ENCODE measurements at places on chromosomes 1 and 21. TPM values are rescaled to one million over a fixed set of nuclear protein-coding genes. Genes with fewer than 3 reads are reported as not detected.

- H3K4me1 ChIP-seq: no peaks in the 10 kb centered on the region
- H3K27me3 ChIP-seq: peaks cover 3% of the 10 kb centered on the region
- no peak overlapping the region for H3K4me3 ChIP-seq
- no peaks in the 10 kb centered on the region for H3K36me3 ChIP-seq
- no peak for DNase-seq
These were observed 187.0 kb upstream of the ETV3 start for GRCh38 chr1:157325220-157325619.

DNA sequence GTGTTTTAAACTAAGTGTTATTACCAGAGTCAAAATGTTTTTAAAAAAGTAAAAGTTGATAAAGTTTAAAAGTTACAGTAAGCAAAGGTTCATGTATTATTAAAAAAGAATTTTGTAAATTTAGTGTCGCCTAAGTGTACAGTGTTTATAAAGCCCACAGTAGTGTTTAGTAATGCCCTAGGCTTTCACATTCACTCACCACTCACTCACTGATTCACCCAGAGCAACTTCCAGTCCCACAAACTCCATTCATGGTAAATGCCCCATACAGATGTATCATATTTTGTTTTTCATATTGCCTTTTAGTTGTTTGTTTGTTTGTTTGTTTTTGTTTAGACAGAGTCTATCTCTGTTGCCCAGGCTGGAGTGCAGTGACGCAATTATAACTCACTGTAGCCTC, 353.8 kb upstream of the PTBP2 start:
- H3K27ac ChIP-seq: no peak overlapping the region
- DNase-seq: no peak
- no peak overlapping the region for H3K4me3 ChIP-seq
- H3K36me3 ChIP-seq: no peaks in the 10 kb centered on the region
- no peaks in the 10 kb centered on the region for H3K27me3 ChIP-seq

- H3K4me1 ChIP-seq: no peaks in the 10 kb centered on the region
- H3K4me3 ChIP-seq: no peak overlapping the region
- no peaks in the 10 kb centered on the region for H3K36me3 ChIP-seq
- no peak for DNase-seq
- no peak overlapping the region for H3K27ac ChIP-seq
- H3K27me3 ChIP-seq: no peaks in the 10 kb centered on the region
These were observed 17.4 kb downstream of the MAST2 start for GRCh38 chr1:45820788-45821187.

DNA sequence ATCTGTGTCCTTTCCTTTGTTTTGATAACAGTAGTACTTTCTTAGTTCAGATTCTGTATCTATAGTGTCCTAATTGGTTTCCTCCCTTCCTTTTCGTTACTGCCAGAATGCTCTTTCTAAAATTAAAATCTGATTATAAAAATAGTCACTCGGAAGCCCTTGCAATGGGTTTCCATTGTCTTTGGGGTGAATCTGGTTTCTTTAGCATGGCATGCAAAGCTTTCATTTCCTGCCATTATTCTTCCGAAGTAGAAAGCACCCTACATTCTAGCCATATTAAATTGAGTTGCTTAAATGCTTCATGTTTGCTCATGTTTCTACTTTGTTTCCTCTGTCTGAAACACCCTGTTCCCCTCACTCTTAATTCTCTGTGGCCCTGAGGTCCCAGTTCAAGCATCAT, 53.2 kb upstream of the MACF1 start:
- no peak for DNase-seq
- H3K4me1 ChIP-seq: no peaks in the 10 kb centered on the region
- no peaks in the 10 kb centered on the region for H3K27me3 ChIP-seq
- H3K27ac ChIP-seq: no peak overlapping the region

DNA sequence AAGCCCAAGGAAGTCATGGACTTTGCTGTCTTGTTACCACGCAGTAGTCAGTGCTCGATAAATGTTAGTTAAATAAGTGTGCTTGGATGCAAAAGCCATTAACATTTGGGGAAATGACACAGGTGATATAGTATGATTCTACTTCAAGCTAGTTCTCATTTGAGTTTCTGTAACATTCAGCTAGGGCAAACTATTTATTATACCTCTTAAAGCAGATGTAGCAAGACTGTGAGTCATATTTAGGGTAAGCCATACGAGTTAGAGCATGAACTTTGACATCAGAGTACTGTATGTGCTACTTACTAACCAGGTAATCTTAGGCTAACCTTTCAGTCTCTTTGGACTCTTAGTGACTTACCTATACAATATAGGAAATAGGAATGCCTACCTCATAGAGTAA, 21.0 kb downstream of the CLCA4 start:
- H3K36me3 ChIP-seq: no peaks in the 10 kb centered on the region
- no peaks in the 10 kb centered on the region for H3K4me1 ChIP-seq
- no peaks in the 10 kb centered on the region for H3K27me3 ChIP-seq
- DNase-seq: no peak
- H3K27ac ChIP-seq: no peak overlapping the region

GRCh38 chr1:197363855-197364254, 95.8 kb downstream of the CRB1 start:
- no peak for DNase-seq
- no peaks in the 10 kb centered on the region for H3K4me1 ChIP-seq
- H3K36me3 ChIP-seq: no peaks in the 10 kb centered on the region
- no peak overlapping the region for H3K27ac ChIP-seq

GRCh38 chr1:215526147-215526845, 40.8 kb upstream of the KCTD3 start:
- no peak overlapping the region for H3K27ac ChIP-seq
- no peaks in the 10 kb centered on the region for H3K36me3 ChIP-seq
- no peaks in the 10 kb centered on the region for H3K27me3 ChIP-seq
- no peak for DNase-seq
- no peak overlapping the region for H3K4me3 ChIP-seq

DNA sequence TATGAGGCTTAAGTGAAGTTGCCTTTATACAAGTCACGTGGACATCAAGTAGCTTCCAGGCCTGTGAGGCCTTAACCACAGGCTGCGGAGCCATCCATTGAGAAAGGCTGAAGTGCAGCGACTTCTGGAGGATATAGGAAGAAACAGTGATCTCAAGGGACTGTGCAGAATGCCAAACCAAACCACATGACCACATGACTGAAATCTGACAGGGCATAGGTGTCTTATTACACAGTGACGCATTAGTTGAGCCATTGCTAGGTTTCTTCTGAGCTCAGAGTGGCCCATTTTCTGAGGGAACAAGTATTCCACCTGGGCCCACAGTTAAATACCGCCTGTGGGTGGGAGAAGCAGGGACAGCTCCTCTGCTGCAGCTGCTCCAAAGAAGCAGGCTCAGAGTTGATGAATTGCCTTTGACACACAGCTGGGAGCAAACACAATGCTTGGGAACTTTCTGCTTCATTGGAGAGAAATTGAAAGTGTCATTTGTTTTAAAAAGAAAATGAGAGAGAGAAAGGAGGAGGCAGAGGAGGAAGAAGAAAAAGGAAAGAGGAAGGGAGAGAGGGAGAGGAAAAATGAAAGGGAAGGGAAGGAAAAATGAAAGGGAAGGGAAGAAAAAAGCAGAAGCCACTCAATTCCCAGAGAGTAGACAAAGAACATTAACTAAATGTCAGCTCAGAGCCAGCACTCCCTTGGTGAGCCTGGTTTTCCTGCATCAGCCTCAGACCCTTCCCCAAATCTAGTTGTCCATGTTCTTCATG, 94.4 kb downstream of the COLGALT2 start:
- no peak overlapping the region for H3K27ac ChIP-seq
- no peak overlapping the region for H3K4me3 ChIP-seq
- no peaks in the 10 kb centered on the region for H3K27me3 ChIP-seq
- no peaks in the 10 kb centered on the region for H3K36me3 ChIP-seq

GRCh38 chr21:44930543-44930981, 9.3 kb upstream of the SLX9 start:
- no peaks in the 10 kb centered on the region for H3K27me3 ChIP-seq
- peak; percentile 48 for DNase-seq
- no peaks in the 10 kb centered on the region for H3K36me3 ChIP-seq
- peaks cover 76% of the 10 kb centered on the region for H3K4me1 ChIP-seq
- H3K4me3 ChIP-seq: peak overlapping the region; percentile 66
- peak overlapping the region; percentile 60 for H3K27ac ChIP-seq

GRCh38 chr1:229434005-229434640, at the start of gene ACTA1:
Gene ACTA1, minus strand, starts transcription at chr1:229434094. Its CDS starts 979 bp downstream, at chr1:229433115.
- H3K4me3 ChIP-seq: no peak within 1 kb of the TSS
- H3K36me3 ChIP-seq: no peaks in the 10 kb centered on the region
- H3K27ac ChIP-seq: no peak within 1 kb of the TSS
- peaks cover 60% of the 10 kb centered on the region for H3K27me3 ChIP-seq
- no peak for DNase-seq

DNA sequence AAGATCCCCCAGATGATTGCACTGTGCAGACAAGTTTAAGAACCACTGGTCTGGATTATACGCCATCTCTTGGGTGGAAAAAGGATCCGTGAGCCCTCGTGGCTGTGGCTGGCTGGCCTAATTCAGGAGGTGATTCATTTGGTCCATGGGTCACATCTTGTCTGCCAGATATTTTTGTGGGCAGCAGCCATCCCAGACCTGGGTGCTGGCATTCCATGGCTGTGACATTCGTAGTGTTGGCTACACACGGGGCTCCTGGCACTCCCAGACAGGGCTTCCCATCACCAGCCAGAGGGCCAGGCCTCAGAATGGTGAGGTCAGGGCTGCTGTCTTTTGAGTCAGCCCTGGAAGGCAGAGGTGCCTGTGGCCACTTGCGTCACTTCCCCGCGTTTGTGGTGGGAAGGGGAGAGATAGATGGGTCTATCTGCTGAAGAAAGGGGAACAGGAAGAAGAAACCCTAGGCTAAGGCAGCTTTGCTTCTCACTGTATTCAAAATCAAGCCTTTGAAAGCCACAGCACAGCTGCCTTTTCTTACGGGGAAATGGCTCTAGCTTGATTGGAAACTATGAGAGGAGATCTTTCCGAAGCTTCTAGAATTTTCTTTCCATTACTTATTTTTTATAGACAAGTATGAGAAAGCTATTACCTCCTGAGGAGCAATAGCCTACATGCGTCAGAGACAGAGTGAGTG, 32.4 kb downstream of the EIF2D start:
- peaks cover 99% of the 10 kb centered on the region for H3K4me1 ChIP-seq
- peak; percentile 82 for DNase-seq
- peak overlapping the region; percentile 28 for H3K4me3 ChIP-seq
- peak overlapping the region; percentile 93 for H3K27ac ChIP-seq

DNA sequence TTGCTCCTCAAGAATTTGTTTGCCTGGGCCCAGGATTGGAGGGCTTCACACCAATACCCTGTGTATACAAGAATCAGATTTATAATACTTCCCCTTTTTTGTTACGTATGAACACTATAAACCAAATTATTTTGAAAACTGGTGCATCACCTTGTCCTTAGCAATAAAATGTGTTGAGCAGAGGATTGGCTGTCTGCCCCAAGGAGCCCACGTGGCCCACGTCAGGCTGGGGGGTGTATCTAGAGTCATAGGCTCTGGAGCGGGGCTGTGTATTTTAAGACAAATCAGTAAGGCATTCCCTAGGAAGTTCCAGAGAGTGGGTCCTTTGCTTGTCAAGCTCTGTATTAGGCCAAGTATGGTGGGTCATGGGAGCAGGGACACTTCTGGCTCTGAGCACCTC, 2.0 kb upstream of the ST3GAL3 start:
- H3K36me3 ChIP-seq: peaks cover 41% of the 10 kb centered on the region
- H3K4me1 ChIP-seq: peaks cover 19% of the 10 kb centered on the region
- no peak overlapping the region for H3K4me3 ChIP-seq
- DNase-seq: no peak
- H3K27ac ChIP-seq: no peak overlapping the region
- H3K27me3 ChIP-seq: no peaks in the 10 kb centered on the region

DNA sequence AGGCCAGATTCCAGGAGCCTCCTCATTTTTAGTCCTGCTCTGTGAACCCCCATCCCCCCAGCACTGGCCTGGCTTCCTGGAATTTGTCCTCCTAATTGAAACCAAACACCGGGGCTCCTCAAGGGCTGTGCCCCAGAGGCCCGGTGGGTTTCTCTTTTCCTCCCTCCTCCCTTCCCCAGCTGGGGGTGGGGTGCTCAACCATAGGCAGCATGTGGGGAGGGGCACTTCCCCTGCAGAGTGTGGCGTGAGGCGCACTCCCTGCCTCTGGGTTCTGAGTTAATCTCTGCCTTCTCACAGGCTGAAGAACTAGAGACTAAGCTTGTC, 67.5 kb upstream of the ACOT11 start:
- H3K4me1 ChIP-seq: peaks cover 64% of the 10 kb centered on the region
- no peaks in the 10 kb centered on the region for H3K36me3 ChIP-seq
- peak overlapping the region; percentile 4 for H3K4me3 ChIP-seq

DNA sequence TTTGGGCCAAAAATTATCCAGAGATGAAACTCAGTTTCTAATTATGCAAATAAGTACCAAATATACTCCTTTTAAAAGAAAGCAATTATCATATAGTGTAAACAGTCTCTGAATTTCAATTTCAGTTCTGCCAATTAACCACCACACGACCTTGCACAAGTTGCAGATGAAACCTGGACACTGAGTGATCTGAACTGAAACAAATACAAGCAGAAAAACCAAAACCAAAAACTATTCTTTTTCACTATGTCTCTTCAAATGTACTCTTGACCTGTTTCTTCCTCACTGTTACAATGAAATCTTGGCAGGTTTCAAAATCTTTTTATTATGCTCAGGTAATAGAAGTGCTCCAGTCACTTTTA, 79.2 kb downstream of the TYW3 start:
- no peaks in the 10 kb centered on the region for H3K36me3 ChIP-seq
- H3K4me1 ChIP-seq: no peaks in the 10 kb centered on the region
- no peaks in the 10 kb centered on the region for H3K27me3 ChIP-seq
- H3K4me3 ChIP-seq: no peak overlapping the region
- no peak overlapping the region for H3K27ac ChIP-seq

- no peaks in the 10 kb centered on the region for H3K27me3 ChIP-seq
- no peak overlapping the region for H3K4me3 ChIP-seq
- H3K36me3 ChIP-seq: peaks cover 7% of the 10 kb centered on the region
- H3K4me1 ChIP-seq: peaks cover 4% of the 10 kb centered on the region
- no peak overlapping the region for H3K27ac ChIP-seq
These were observed 26.8 kb downstream of the SESN2 start for GRCh38 chr1:28286111-28286510.

DNA sequence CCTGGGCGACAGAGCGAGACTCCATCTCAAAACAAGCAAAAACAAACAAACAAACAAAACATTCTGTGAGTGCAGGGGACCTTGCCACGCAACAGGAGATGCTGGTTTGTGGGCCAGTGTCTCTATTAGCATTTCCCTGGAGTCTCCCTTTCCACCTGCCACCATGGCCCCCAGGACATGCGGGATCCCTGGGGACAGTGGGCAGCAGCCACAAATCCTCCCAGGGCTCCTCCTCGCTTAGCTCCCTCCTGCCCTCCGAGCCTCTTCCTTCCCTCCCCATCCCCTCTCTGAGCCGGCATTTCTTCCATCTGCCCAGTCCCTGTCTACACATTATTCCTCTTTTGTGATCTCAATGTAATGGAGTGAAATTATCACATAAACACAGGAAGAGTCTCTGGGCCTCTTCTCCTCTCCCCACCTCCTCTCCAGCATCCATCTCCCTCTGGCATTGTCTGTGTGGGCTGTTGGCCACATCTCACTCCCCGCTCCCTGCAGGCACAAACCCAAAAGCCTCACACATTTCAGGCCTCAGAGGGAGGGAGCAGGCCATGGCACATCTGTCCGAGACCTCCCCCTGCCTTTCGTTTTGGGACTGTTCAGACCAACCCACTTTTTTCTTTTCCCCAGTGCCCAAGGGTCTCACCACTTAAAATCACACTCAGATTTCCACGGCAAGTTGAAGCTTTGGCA, 144.3 kb downstream of the MIS18A start:
- no peak overlapping the region for H3K4me3 ChIP-seq
- H3K27ac ChIP-seq: no peak overlapping the region
- H3K4me1 ChIP-seq: no peaks in the 10 kb centered on the region

The GBP3 gene
- total RNA-seq: 17.5 TPM

The GSTM4 gene
- total RNA-seq: 17.7 TPM

The SLC45A3 gene
- not detected for total RNA-seq

The SLC50A1 gene
- total RNA-seq: 10.2 TPM

The CRP gene
- total RNA-seq: not detected

The CYYR1 gene
- not detected for total RNA-seq

The ZYG11B gene
- 14.1 TPM for total RNA-seq

The OR2M3 gene
- total RNA-seq: not detected

The ANGEL2 gene
- 56.2 TPM for total RNA-seq

The OR2AK2 gene
- 0.70 TPM for total RNA-seq
